ENCODE measurements at places on chromosomes 12 and 14.

DNA sequence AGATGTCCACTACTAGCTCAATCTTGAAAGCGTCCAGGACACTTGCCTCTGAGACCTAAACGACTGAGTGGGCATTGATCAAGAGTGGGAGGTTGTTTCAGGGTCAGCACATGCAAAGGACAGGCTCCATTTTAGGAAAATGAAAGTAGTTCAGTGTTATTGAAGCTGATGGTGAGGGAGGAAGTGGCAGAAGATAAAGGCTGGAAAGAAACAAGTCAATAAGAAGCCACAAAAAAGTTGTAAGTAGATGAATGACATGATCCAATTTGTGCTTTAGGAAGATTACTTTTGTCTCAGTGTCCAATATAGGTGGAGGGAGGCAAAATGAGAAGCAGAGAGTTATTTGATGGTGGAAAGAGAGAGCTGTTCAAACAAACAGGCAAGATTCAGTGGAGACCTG, 22.0 kb downstream of the GPR65 start:
- no peak for DNase-seq

DNA sequence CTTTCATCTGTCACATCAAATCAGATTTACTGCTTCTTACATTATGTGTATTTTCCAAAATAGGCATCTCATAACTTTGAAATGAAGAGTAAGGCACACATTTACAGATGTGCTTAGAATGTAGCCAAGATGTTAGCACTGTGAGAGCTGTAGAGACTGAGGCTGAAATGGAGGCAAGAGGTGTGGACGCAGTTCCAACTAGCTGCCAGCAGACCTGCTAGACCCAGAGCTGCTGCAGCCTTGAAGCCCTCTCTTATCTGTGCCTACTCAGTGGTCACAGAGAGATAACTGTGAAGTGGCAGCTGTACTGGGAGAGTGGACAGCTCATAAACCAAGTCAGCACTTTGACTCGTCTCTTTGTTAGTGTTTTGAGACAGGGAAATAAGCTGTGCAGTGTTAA, 470.9 kb downstream of the CCER1 start:
- DNase-seq, result no peak

- no peak for DNase-seq
Observed at GRCh38 chr12:28568118-28568517, 377.9 kb downstream of the CCDC91 start.

- no peak for DNase-seq
Observed at GRCh38 chr12:84643993-84644392, 268.6 kb downstream of the SLC6A15 start.

GRCh38 chr14:96571311-96571710, 69.1 kb downstream of the PAPOLA start:
- DNase-seq, result no peak

GRCh38 chr12:102883204-102883799, 33.7 kb downstream of the PAH start:
- no peak for DNase-seq

DNA sequence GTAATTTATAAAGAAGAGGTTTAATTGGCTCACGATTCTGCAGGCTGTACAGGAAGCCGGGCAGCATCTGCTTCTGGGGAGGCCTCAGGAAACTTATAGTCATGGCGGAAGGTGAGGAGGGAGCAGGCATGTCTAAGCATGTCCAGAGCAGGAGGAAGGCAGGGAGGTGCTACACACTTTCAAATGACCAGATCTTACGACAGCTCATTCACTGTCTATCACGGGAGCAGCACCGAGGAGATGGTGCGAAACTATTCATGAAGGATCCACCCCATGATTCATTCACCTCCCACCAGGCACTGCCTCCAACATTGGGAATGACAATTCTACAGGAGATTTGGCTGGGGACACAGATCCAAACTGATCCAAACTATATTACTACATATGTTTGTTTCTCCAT, 10.0 kb downstream of the SFSWAP start:
- no peak for DNase-seq

DNA sequence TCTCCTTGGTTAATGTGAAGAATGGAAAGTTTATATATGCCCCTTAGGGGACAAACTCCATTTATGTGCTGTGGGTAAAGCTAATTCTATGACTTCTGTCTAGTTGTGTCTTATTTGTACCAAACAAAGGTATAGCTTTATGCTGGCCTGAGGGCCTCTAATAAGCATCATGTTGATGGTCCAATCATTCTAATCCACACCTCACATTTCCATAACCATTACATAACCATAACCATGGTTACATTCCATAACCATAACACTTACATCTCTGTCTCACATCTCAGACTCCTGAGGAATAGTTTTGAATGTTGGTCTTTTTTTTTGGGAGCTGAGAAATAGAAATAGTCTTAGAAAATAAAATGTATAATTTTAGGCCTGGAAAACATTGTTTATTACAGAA, 1097.1 kb downstream of the FLRT2 start:
- no peak for DNase-seq

DNA sequence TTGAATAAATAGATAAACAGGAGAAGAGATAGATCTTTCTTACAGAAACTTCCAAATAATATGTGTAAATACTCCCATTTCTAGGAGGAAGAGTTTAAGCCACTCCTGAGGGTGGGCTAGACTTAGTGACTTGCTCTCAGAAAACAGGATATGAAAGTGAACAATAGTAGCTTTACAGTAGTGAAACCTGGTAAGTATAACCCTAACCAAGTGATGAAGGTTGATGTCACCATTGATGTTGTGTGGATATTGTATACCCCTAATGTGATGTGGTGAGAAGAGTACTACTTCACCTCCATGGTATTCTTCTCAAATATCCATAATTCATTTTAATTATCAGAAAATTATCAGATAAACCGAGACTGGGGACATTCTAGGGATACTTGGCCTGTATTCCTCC, 20.9 kb downstream of the AKAP6 start:
- DNase-seq, result no peak

DNA sequence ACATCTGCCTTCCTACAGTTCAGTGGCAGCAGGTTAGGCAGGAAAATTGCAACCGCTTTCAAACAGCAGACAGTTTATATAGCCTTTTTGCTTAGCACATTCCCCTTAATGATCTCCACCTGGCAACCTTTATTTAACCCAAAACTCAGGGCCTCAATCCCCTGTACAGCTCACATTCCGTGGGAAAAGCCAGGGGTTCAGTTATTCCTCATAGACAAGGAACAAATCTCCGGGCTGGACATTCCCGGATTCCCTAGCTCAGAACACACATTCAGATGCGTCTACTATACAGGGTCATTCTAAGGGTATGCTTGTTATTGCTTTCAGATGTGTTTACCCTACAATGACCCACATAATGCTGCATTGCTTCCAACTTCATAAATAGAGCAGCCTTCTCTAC, 73.8 kb upstream of the DCN start:
- DNase-seq, result no peak

- no peak for DNase-seq
Observed at GRCh38 chr12:47636908-47637780, 68.7 kb downstream of the RPAP3 start.

DNA sequence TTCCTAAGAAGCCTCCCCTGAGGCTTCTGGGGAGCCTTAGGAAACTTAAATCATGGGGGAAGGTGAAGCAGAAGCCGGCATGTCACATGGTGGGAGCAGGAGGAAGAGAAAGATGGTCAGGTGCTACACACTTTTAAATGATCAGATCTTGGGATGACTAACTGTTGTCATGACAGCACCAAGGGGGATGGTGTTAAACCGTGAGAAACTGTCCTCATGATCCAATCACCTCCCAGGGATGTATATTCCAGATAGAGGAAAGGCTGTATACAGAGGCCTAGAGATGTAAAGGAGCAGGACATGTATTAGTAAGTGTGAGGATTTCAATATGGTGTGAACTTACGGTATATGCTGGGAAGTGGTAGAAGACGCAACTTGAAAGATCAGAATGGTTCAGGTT, 121.1 kb downstream of the CAND1 start:
- no peak for DNase-seq

DNA sequence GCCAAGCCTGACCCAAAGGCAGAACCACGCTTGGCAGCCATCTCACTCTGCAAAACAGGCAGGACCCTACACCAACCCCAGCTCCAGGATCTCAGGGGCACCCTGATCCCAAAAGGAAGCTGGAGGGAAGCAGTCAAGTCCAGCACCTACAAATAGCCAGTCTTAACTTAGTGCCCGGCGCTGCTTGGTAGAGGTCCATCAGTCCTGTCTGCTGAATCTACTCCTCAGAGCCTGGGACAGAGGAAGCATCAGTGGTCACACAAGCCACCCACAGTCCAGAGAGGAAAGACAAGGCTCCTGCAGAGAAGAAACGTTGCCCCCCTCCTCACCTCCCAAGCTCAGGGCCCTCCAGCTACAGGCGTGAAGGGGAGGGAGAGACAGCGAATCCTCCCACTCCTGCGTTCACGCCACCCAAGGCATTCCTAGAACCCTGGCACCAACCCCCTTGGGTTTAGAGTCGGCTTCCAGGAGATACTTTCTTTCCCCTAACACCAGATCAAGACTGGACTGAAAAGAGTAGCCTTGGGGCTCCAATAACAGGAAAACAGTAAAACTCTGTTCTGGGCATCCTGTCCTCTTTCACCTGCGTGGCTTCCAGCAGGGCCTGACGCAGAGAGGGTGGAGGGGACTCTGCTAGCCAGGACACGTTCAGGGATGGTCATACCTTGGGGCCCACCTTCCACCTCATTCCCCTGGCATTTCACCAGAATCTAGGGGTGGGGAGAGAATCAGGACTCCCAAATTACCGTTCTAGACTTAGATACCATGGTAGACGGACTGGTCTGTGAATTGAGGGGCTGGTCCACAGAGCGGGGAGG, 1.2 kb downstream of the PXN start:
- no peak for DNase-seq

GRCh38 chr14:50379563-50379962, 17.1 kb downstream of the CDKL1 start:
- no peak for DNase-seq

- DNase-seq, result no peak
Observed at GRCh38 chr12:57444744-57445143, 10.2 kb downstream of the INHBC start.

GRCh38 chr14:26370115-26370514, 227.7 kb downstream of the NOVA1 start:
- DNase-seq, result no peak

DNA sequence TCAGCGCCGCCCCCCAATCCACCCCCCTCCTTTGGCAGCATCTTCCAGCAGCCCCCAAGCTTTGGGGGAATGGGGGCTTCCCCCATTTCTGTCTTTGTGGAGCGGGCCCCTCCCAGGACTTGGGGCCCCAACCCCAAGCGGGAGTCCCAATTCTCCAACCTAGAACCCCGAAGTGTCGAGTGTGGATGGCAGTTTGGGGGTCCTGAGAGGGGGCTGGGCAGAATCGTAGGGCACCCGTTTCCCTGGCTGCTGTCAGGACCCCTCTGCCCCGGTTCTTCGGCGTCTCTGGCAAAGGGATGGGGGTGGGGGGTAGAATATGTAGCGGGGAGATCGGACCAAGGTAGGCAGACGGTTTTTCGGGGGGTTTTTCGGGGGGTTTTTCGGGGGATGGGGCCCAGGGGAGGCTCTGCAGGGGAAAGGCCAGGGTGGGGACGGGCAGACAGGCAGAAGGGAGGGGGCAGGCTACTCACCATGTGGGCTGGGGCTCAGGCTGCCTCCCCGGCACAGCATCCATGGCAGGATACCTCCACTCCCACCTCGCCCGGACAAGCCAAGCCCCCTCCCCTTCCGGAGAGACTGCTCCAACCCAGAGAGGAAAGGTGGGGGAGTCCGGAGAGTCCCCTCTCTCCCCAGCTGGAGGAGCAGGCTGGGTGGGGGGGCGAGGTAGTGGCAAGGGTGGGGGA, 739 bp downstream of the JPH4 start:
- DNase-seq, result no peak

- DNase-seq, result no peak
Observed at GRCh38 chr12:45572114-45572513, 157.4 kb upstream of the ARID2 start.
